ENCODE measurements at places on chromosomes 4 and X.

GRCh38 chr4:186832906-186833305 is 109.2 kb upstream of the FAT1 start:
- no peak for DNase-seq

DNA sequence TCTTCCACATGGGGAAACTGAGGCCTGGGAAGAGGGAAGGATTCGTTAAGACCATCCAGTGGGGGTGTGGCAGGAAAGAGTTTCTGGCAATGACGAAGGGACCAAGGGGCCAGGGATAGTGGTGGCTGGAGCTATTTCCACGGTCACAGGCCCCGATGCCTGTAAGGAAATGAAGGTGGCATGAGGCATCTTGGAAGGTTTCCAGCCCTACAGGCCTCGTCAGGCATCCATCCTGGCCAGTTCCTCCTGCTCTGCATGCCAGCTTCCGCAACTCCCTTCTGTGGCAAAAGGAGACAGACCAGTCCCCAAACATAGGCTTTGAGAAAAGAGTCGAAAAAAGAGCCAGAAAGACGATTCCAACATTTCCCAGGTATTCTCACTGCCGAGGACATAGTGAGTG is 9.2 kb upstream of the C4orf50 start:
- DNase-seq: no peak

DNA sequence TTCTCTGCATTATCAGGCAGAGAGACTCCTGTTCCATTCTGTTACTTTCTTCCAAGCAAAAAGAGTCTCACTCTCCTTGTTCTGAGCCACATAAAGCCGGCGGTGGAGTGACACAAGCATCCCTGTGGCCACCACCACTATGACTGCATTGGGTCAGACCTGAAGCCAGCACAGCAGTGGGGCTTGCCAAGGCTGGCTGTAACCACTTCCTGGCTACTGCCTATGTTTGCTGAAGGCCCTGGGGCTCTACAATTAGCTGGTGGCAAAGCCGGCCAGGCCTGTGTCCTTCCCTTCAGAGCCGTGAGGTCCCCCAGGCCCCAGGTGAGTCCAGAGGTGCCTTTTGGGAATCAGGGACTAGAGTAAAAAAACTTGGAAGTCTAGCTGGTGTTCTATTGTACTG is 31.8 kb downstream of the PLAC8 start:
- DNase-seq: peak; percentile 23

- no peak for DNase-seq
Observed at GRCh38 chr4:184337907-184338306, 120.2 kb upstream of the ENPP6 start.

DNA sequence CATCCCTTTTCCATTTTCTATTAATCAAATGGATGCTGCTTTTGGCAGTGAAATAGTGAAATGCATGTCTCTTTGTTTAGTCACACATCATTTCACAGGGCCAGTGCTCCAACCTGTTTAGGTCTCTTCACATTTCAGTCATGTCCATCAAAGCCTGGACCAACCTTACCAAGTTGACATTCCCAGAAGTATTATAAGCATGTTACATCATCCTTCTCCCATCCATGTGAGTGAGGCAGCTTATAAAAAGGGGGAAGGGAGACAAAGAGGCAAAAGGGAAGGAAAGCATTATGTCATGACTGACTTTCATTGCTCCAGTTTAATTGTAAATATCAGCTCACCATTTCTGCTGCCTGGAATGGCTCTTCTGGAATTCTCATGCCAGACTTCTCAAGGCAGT is 94.4 kb downstream of the NWD2 start:
- DNase-seq: no peak

DNA sequence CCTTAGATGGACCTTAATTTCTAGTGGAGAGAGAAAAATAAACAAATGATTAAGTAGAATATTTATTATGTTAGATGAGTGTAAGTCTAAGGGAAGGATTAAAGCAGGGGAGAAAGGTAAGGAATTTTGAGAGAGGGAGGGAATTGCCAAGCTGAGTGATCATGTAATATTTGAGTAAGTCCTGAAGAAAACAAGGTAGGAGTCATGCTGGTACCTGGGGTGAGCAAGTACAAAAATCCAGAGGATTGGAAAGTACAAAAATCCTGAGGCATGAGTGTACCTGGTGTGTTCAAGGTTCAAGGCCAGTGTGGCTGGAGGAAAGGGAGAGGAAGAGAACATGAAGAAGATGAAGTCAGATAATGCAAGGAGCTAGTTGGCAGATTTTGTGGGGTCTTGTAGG is 87.2 kb upstream of the MYOZ2 start:
- DNase-seq: no peak

GRCh38 chrX:134898440-134898839 is 92.4 kb upstream of the SMIM10 start:
- no peak for DNase-seq

DNA sequence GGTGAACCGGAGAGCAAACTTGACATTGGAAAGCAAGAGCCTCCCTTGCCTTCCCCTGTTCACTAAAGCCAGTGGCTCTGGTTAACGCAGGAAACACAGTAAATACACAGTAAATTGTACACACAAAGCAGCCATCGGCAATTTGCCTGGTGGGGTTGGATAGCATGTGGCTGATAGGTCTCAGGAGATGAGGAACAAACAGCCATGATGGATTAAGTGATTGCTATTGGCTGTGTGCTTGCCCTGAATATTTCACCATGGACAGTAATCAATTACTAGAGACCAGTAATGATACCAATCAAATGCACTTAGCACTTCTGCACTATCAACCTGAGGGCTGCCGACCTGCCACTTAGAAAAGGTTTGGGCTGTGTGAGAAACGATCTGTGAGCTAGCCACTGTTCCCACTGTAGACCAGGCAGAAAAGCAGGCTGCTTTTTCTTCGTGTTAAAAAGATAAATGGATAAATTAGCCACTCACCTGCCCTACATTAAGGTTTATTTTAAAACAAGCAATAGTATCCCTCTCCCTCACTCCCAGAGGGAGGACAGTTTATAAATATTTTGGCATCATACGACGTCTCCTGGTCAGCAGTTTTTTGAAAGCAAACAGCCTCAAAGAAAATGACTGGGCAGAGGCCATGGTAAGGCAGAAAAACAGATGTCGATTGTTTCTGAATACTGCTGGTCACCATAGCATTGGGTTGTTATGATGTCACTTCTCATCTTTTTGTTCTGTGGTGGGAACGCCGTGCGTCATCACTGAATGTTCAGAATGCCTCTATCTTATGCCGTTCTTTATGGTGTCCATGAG is 167.1 kb downstream of the MAML3 start:
- DNase-seq: no peak

GRCh38 chr4:76002176-76002575 is 5.1 kb downstream of the CXCL9 start:
- DNase-seq: peak; percentile 80

GRCh38 chr4:74109870-74110605 is 11.0 kb upstream of the CXCL2 start:
- DNase-seq: no peak

- DNase-seq: no peak
Observed at GRCh38 chrX:47413179-47413594, 42.8 kb downstream of the ZNF157 start.

DNA sequence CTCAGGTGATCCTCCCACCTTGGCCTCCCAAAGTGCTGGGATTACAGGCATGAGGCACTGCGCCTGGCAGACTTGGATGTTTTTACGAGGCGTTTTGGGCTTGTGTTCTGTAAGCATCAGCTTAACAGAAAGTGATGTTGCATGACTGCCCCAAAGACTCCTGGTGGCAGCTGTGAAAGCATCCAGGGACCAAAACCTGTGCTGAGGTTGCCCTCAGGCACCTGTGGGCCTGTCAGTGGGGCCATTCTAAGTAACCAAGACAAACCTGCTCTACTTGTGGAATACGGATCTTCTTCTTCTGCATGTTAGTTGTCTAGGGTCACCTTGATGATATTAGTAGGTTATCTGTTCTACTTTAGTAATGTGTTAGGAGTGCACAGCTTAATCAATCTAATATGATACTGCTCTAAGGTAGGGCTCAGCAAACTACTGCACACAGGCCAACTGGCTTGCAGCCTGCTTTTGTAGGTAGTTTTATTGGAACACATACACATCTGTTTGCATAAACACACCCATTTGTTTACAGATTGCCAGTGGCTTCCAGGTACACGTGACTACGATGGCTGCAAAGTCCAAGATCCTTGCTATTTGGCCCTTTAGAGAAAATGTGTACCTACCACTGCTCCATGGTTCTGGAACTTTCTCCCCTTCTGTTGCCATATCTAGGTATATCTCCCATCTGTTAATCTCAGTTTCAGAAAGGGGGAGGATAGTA is 136.7 kb downstream of the GPR143 start:
- no peak for DNase-seq

DNA sequence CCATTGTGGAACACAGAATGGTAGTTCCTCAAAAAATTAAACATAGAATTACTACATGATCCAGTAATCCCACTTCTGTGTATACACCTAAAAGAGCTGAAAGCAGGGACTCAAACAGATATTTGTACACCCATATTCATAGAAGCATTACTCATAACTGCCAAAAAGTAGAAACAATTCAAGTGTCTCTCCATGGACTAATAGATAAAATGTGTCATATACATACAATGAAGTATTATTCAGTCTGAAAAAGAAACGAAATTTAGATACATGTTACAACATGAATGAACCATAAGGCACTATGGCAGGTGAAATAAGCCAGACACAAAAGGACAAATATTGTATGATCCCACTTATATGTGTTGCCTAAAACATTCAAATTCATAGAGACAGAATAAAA is 145.1 kb downstream of the ANTXR2 start:
- no peak for DNase-seq

Data from inflammatory macrophage treated with lipopolysaccharide for 4 hours (primary cell).